MV-4-11 (cell line): ENCODE measurements at places on chromosomes 12 and 14.

- DNase-seq: no peak
These were observed 153.3 kb upstream of the PLEKHG7 start for GRCh38 chr12:92549516-92549915.

- peak; percentile 37 for DNase-seq
These were observed 11.2 kb upstream of the NCKAP1L start for GRCh38 chr12:54486173-54486867.

- DNase-seq: no peak
These were observed 480.7 kb upstream of the DCN start for GRCh38 chr12:91663310-91663709.

- DNase-seq: no peak
These were observed 13.1 kb downstream of the NPC2 start for GRCh38 chr14:74480046-74480445.

DNA sequence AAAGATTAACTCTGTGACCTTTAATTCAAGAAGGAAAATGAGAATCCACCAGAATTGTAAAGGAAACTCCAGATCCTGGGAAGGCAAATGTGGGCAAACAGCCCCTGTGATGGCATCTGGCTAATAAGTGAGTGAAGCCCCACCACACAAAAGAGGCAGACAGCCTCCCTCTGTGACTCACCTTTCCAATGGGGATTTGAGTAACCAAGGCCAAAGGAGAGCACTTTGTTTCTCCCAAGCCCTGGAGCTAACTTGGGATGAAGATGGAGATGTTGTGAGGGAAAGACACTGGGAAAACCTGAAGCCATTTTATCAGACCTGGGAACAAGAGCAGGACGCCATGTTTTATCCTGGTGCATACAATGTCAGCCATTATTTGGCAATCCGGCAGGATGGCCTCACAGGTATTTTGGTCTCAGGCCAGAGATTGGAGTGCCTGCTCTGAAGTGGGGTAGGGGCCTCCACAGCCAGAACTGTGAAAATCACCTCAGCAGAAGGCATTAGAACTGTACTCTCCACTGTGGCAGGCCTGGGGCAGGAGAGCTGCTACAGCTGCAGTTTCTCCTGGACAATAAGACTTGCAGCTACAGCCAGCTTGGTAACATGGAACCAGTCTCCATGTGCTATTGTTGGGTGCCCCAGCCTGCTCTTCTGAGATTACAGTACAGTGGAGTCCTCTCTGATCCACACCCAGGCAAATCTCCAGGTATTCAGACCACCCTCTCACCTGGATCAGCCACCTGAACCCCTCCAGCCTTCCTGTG is 96.6 kb upstream of the PCED1B start:
- DNase-seq: no peak

- no peak for DNase-seq
These were observed 396.2 kb downstream of the NUAK1 start for GRCh38 chr12:105742567-105742874.

- DNase-seq: no peak
These were observed 6.3 kb upstream of the ABHD12B start for GRCh38 chr14:50865391-50866076.

DNA sequence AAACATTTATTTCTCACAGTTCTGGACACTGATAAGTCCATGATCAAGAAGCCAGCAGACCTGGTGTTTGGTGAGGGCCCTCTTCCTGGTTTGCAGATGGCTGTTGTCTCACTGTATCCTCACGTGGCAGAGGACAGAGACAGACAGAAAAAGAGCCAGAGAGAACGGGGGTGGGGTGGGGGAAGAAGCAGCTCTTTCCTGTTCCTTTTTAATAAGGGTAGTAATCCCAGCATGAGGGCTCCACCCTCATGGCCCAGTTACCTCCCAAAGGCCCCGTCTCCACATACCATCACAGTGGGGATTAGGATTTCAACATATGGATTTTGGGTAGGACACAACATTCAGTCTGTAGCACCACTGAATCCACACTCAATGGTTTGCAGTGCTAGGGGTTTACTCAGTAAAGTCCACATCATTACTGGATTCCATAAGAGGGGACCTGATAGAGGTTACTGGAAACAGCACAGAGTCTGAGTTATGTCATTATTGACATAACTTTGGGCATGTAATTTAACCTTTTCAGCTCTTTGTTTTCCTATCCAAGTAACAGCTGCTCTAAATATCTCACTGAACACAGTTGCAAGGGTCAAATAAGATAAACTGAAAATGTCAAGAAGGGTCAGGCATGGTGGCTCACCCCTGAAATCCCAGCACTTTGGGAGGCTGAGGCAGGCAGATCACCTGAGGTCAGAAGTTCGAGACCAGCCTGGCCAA is 53.2 kb downstream of the RPAP3 start:
- peak; percentile 15 for DNase-seq

GRCh38 chr14:26255213-26255612 is 342.6 kb downstream of the NOVA1 start:
- no peak for DNase-seq

DNA sequence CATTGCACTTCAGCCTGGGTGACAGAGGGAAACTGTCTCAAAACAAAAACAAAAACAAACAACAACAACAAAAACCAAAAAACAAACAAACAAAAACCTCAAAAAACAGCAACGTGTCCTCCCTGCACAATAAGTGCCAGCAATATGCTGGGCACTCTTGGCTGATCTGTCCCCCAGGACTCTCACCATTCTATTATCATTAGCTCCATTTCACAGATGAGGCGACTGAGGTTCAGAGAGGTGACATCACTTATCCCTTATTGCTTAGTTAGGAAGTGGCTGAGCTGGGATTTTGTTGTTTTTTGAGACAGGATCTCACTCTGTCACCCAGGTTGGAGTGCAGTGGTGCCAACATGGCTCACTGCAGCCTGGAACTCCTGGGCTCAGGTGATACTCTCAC is 33.0 kb upstream of the CCDC63 start:
- no peak for DNase-seq

DNA sequence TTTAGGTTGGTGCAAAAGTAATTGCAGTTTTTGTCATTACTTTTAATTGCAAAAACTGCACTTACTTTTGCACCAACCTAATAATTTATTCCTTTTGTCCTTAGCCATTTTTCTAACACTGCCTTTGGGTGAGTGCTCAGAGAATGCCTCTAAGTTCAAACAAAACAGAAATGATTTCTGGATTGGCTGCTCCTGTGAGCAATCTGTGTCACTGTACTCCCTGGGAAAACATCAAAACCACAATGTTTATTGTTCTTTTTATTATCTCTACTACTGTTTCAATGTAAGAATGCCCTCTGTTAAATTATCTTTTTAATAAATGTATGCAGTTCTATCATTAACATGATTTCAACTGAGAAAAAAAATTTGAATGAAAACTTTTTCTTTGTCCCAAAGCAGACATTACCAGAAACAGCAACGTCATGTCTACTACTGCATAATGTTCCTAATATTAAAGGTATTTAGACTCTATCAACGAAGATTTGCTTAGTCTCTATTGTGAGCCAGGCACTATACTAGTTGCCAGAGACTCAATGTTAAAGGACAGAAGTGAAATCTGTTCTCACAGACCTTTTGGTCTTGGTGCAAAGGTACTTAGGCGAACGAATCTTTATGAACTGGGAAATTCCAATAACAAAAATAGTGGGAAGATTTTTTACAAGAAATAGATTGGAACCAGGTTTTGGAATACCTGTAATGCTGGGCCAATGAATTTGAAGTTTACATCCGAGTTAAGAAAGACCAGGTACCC is 6.2 kb downstream of the SLC41A2 start:
- DNase-seq: no peak

DNA sequence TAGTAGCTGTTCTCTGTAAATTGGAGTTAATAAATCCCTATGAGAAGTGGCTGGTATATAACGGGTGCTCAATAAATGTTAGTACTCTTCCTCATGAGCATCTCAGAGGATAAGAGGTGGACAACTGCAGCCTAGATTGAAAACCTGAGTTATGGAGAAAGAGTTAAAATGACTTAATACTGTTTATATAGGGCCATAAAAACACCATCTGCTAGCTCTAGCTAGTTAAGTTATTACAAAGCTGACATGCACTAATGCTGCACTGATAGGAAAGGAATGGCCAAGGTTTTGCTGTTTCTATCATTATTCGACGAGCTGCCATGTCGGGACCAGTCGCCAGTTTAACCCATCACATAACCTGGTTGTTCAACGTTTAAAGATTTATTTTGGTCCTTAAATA is 72.0 kb upstream of the SEL1L start:
- no peak for DNase-seq

- no peak for DNase-seq
These were observed 137.1 kb upstream of the AEBP2 start for GRCh38 chr12:19302100-19302640.

DNA sequence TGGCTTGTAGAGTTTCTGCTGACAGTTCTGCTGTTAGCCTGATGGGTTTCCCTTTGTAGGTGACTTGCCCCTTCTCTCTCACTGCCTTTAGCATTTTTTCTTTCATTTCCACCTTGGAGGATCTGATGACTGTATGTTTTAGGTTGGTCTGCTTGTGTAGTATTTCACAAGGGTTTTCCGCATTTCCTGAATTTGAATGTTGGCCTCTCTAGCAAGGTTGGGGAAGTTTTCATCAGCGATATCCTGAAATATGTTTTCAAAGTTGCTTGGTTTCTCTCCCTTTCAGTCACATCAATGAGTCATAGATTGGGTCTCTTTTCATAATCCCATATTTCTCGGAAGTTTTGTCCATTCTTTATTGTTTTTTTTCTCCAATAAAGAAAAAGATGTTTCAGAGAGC is 11.4 kb downstream of the NOPCHAP1 start:
- DNase-seq: no peak

DNA sequence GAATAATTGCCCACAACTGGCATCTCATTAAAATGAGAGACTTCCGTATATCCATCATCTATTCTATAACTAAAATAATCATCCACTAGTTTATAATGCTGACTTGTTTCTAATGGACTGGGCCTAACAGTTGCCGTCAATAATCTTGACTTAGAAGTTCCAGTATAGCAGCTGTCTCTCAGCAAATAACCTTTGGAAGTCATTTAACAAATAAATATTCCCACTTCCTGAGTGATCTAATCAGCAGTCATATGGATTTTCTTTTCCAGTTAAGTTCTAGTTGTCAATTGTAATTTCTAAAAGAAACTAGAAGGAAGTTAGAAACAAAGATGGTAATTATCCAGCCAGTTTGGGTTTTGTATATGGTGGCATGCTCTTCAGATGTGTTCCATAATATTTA is 177.8 kb downstream of the GXYLT1 start:
- DNase-seq: no peak

DNA sequence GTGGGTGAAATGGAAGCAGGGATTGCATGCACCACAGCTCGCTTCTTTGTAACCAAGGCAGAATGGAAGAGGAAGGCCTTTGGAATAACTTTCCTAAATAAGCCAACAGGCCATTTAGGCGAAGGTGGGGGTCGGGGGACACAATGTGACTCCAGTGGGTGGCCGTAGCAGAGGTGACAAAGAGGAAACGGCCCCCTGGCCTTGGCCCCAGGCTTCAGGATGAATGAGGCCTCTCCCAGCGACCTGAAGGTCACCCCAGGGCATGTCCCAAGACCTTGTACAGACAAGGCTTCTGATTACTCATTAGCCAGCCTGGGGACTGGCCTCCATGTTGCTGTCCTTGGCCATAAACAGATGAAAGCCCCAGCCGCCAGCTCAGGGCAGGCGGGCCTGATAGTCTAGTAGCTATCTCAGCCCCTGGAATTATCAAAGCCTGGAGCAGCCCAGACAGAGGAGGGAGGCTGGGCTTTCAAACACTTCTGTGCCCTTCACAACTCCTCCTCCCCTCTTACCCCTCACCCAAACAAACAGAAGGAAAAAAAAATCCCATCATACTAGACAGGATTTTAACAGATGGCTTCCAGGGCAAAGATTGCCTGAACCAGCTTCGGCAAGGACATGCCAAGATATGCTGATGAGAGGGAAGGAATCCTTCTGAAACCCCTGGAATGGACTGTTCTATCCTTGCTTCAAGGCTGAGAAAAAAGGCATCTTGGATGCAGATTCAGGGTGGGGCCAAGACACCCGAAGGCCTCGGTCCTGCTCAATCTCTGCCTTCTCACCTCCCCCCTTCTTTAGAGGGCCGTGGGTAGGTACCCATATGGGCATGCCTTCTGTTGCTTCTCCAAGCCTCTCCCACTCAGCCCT is 142.3 kb upstream of the PARP11 start:
- no peak for DNase-seq

- DNase-seq: no peak
These were observed 64.1 kb downstream of the SYNE3 start for GRCh38 chr14:95452176-95452892.

DNA sequence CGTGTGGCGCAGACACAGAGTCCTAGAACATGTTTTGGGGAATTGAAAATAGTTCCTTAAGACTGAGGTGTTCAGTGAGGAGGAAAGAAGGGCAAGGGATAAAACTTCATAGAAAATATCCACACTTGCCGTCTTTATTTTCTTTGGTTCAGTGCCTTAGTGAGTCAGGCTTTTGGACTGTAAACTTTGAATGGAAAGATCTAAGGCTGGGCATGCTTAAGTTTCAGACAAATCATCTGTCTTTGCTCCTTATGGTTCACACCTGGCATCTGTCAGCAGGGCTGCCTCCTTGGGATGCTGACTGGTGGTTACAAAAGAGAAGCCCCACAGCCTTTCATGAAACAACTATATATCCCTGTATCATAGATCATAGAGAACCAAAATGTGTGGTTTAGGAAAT is 136.3 kb upstream of the PRICKLE1 start:
- no peak for DNase-seq

- peak; percentile 65 for DNase-seq
These were observed 12.4 kb upstream of the ITGB7 start for GRCh38 chr12:53219292-53219955.

GRCh38 chr12:40788276-40788675 is 96.0 kb downstream of the CNTN1 start:
- no peak for DNase-seq

- peak; percentile 82 for DNase-seq
These were observed 105.1 kb downstream of the PRIMA1 start for GRCh38 chr14:93683226-93683625.
